ENCODE measurements at places on chromosomes 5 and 9. TPM values are rescaled to one million over a fixed set of nuclear protein-coding genes. Genes with fewer than 3 reads are reported as not detected.

- no peak for ATAC-seq
Measured at GRCh38 chr5:109558952-109559351, 130.8 kb upstream of the MAN2A1 start.

- ATAC-seq = no peak
Measured at GRCh38 chr9:106707291-106707690, 155.7 kb upstream of the ZNF462 start.

DNA sequence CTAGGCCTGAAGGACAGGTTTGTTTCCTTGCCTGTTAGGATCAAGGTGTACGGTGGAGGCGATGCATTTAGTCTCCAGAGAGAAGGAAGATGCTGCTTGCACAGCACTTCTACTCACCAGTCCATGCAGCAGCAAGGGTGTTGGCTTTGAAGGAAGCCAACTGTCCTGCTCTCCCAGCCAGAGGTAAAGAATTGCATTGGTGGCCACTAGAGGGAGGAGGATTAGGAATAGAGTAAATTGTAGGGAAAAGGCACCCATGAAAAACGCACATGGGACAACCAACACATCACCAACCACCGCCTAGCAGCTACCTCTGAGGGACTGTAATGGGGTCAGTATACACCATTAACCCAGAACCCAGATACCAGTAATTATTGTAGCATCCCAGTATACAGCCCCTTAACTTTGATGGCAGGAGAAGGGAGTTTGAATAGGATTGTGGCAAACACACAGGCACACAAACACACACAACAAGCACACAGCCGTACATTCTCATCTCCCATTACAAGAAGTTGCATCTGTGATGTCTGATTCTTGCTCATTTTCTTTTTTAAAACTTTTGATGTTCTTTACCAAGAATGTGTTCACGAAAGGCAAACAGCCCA lies 267.7 kb downstream of the ADAMTS6 start:
- no peak for ATAC-seq

GRCh38 chr5:146851133-146851532 lies 27.4 kb downstream of the PPP2R2B start:
- no peak for ATAC-seq

DNA sequence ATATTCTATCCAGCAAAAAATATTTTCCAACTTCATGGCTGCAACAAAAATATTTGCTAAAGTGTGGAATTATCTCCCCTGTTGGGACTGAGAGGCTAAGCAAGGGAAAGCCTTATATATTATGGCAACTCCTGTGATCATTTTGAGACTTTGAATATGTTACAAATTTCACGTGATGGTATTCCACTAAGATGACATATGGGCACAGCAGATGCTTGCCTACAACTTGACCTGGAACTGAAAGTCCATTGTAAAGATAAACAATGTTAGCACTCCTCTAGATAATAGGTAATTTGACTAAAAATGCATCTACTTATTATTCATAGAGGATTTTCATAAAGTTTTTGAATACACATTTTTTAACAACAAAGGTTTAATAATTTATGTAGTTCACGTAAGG lies 1141.5 kb upstream of the CDH6 start:
- no peak for ATAC-seq

- no peak for ATAC-seq
Measured at GRCh38 chr5:33843579-33843978, 48.2 kb downstream of the ADAMTS12 start.

- no peak for ATAC-seq
Measured at GRCh38 chr5:7261049-7261448, 134.9 kb upstream of the ADCY2 start.

GRCh38 chr9:9319007-9319406 lies 1293.8 kb downstream of the PTPRD start:
- ATAC-seq = no peak

- ATAC-seq = no peak
Measured at GRCh38 chr5:4639946-4640345, 500.2 kb upstream of the ADAMTS16 start.

- no peak for ATAC-seq
Measured at GRCh38 chr9:110031511-110032173, 176.3 kb downstream of the C9orf152 start.

Gene PTGR1
- 0.61 TPM for total RNA-seq

Gene UNC13B
- total RNA-seq = 1.7 TPM

Gene OR1L4
- total RNA-seq = not detected

Gene NR4A3
- 4.8 TPM for total RNA-seq

Gene GLRA1
- not detected for total RNA-seq

Gene NEUROG1
- not detected for total RNA-seq

Gene ATG10
- 6.1 TPM for total RNA-seq

Measured in activated T-helper 17 cell treated with anti-CD3 and anti-CD28 coated beads, Interleukin-2, amount 50 U/mL, for 72 hours (primary cell).